Naive B cell (primary cell): ENCODE measurements at places on chromosomes 7 and 10.

DNA sequence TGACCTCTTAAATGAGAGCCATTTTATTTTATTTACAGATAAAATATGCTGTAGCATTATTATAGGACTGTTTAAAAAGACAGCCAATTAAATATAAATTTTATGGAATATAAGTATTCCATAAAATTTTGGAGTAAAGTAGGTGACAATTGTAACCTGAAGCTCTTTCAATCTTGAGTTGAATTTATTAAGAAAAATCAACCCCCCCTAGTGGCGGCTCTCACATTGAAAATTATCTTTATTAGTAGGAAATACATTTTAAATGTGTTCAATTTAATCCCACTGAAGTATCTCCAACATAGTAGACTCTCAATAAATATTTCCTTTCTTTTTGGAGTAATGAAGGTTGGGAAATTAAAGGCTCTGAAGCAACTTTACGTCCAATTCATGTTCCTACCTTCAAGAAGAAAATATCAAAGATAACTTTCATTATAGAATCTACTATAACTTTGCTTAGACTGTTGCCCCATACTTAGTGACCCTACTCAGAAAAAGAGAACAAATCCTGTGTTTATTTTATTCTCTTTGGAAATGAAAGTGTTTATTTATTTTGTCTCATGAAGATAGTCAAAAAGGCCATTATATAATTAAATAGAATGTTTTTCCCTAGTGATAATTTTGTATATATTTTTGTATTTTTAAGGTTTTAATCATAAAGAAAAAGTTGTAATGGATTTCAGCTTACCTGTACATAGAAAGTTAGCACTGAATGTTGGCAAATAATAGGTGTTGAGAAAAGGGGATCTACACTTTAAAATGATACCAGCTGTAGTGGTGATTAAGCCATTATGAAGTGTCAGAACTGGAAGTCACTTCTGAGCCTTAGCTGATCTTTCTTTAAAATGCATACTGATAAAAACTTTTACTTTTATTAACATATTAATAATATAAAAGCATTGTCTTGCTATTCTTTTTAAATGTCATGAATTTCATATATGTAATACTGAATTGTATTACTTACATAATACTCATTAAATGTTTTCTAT lies 3.3 kb downstream of the AHR start:
- peak; percentile 36 for DNase-seq

GRCh38 chr7:135490783-135491182 lies 19.1 kb downstream of the CNOT4 start:
- no peak for DNase-seq

DNA sequence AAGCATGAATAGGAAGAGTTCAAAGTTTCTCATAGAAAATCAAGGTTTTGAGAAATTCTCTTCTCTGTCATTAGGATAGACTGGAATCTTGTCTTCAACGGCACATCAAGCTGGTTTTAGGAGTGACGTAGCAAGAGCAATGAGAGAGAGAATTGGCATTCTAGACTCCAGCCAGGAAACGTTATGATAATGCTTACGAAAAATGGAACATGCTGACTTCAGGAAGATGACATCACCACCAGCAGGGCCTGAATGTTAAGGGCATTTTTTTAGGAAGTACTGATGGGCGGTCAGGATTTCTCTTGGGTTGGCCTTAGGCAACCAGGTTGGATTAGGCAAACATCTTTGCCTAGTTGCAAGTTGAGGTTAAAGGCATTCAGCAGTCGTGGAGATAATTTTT lies 213.2 kb upstream of the CTBP2 start:
- no peak for DNase-seq

GRCh38 chr7:98970016-98970615 lies 91.8 kb downstream of the TRRAP start:
- no peak for DNase-seq

DNA sequence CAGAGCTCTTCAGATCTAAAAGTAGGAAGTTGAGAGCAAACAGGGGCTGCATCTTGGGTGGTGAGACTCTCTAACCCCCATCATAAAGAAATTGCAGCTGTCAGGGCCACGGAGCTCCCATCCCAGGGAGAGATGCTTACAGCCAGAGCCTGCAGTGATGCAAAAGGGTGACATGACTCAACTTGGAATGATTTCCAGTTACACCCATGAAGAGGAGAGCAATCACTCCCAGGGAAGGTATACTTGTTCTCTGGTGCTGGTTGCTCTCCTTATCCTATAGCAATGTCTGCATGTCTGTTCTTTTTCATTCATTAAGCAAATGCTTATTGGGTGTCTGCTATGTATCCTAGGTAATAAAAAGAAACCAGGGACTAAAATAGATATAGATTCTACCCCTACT lies 228.0 kb downstream of the RAB11FIP2 start:
- DNase-seq = no peak

DNA sequence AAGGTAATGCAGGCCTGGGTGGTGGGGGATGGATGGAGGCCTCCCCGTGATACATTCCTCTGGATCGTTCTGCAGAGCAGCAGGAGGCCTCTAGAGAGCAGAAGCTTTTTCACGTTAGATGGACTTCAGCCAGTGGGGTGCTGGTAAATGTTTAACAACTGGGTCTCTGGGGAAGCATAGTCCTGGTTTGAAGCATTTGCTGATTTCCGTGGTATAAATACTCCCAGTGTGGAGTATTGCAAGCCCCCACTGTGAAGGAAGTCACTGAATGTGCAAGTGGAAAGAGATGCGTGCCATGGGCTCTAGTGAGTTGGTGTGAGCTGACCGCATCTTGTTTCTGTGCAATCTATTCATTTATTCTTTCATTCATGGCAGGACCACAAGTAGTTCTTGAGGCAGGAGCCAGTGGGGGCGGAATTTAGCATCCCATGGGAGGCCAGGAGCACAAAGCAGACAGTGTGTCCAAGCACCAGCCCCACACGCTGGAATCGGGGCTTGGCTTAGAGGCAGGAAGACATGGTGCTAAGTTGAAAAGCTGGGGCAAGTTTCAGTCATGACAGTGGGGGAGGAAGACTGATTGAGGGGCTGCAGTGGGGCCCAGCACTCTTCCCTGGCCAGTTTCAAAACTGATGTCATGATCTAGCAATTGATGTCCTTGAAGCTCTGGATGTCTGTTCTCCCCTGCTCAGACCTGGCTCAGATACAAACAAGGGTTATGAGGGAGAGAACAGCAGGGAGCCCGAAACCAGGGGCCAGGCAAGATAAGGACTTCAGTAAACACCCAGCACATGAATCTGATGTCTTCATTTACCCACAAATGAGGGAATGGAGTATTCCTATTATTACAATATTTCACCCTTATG lies 280.9 kb upstream of the LYZL1 start:
- DNase-seq = no peak

GRCh38 chr7:156028521-156028920 lies 216.3 kb upstream of the SHH start:
- DNase-seq = no peak

DNA sequence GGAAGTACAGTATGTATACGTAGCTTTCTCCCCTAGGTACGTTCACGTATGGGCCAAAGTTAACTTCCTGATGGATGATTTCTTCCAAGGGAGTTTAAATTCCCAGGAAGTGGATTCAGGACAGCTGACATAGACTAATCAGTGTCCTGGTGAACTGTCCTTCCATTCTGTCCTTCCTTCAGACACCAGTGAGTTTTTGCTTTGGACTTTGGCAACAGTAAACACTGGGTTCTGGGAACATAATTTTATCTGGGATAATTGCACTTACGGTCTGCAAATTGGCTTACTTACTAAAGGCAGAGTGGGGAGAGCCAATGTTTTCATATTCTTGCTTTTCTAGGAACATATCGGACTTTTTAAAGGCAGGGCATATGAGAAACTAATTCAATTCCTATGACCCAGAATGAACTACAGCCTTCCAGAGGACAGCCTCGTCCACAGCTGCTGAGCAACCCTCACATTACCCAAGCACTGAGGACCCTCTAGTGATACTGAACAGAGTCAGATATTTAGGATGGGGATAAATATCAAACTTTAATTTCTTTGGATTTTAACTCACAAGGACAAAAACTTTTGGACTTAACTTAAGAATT lies 97.9 kb downstream of the RAB18 start:
- no peak for DNase-seq

GRCh38 chr10:103612462-103613365 lies 119.2 kb downstream of the NEURL1 start:
- DNase-seq = no peak

GRCh38 chr10:44650691-44651661 lies 260.2 kb upstream of the TMEM72 start:
- DNase-seq = no peak

DNA sequence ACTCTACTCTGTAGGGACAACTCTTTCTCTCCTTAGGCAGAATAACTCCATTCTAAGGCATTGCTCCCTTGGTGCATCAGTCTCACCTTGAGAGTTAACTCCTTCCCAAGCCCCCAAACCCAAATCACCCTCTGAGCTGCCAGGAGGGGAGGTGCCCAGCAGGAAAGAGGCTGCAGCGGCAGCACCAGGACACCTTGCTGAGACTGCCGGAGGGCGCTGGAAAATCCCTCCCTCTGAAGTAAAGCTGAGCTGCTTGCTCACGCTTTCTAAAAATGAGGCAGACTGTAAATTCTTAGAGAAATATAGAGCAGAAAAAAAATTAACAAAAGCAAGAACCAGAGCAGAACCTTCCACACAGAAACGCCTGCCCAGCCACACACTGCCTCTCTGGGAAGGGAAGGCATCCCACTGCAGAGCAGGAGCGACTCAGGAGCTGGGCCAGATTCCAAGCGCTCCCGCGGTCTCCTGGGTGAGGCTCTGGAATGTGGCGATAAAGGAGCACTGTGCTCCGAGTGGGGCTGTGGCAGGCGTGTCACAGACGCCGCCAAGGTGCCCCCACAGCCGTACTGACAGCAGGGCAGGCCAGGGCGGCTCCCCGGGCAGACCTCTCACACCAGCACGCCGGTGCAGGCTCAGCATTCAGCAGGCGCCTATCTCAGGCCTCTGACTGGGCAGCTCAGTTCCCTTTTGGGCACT lies 202.1 kb downstream of the TNS3 start:
- no peak for DNase-seq

DNA sequence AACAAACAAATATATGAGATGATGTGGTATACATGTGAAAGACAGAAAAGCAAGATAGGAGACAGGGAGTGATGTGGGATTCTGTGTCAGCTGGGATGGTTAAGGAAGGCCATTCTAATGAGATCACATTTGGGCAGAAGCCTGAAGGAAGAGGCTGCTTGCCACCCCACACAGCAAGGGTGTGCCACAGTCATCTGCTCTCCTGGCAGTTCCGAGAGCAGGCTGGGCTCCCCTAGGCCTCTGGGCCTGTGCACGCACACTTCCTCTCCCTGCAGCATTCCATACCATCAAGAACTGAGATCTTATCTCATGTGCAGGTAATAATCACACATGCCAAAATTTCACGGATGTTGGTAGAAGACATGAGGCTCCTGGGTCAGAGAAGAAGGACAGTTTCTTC lies 43.1 kb downstream of the SYPL1 start:
- no peak for DNase-seq

- no peak for DNase-seq
Measured at GRCh38 chr10:112614072-112614471, 167.1 kb downstream of the VTI1A start.

GRCh38 chr7:6228361-6229229 lies 43.8 kb downstream of the CYTH3 start:
- peak; percentile 44 for DNase-seq

DNA sequence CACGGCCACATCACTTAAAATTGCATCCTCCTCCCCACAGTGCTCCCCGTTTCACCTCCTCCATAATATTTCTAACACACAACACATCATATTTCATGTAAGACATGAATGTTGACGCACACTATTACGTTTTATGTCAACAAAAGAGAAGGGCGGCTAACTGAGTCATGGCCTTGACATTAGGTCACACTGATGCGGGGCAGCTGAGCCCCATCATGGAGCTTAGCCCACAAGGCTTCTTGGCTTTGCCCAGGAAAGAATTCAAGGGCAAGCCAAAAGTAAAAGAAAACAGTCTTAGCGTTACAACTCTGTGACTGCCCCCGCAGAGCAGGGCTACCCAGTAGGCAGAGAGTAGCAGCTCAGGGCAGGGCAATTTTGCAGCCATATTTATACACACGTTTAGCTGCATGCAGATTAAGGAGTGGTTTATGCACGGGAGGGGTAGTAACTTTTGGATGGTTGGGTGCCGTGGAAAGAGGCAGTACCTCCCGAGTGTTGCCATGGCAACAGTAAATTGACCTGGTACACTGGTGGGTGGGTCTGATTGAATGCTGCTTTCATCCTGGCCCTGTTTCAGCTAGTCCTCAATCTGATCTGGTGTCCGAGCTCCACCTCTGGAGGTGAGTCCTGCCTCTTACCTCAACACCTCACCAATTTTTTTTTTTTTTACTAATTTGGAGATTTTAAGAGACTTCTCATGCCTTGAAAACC lies 156.2 kb upstream of the FRMD4A start:
- no peak for DNase-seq

DNA sequence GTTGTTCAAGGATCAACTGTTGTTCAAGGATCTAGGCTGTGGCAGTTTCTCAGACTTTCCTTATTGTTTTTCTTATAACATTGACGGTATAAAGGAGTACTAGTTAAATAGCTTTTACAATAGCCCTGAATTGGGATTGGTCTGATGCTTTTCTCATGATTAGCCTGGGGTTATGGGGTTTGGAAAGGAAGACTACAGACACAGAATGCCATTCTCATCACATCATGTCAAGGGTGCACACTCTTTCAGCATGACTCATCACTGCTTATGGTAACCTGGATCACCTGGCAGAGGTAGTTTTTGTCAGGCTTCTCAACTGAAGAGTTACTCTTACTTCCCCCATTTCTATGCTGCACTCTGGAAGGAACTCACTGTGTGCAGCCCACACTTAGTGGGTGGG lies 194.2 kb upstream of the NPSR1 start:
- DNase-seq = no peak

- peak; percentile 73 for DNase-seq
Measured at GRCh38 chr7:102279537-102280400, 6.9 kb upstream of the SH2B2 start.

GRCh38 chr7:70479153-70480021 lies 652.6 kb upstream of the GALNT17 start:
- no peak for DNase-seq

DNA sequence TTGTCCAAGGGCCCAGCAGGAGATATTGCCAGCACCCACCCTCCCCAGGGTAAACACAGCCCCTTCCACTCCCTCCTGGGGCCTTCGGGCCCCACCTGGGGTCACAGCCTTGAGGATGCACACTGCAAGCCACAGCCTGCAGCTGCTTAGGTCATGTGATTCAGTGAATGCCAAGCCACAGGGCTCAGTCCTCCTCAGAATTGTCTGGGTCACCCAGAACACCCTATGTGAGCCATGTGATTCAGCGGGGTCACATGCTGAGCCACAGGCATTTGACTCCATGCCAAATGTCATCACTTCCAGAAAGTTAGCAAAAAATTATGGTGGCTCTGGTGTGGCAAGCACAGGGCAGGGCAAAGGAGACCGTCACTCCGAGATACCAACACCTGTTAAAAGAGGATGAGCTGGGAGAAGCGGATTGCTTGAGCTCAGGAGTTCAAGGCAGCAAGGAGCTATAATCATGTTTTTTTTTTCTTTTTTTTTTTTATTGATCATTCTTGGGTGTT lies 17.2 kb upstream of the PSAP start:
- no peak for DNase-seq

GRCh38 chr10:33460505-33461294 lies 126.2 kb upstream of the NRP1 start:
- no peak for DNase-seq
